ENCODE measurements at places on chromosomes 16 and 17.

DNA sequence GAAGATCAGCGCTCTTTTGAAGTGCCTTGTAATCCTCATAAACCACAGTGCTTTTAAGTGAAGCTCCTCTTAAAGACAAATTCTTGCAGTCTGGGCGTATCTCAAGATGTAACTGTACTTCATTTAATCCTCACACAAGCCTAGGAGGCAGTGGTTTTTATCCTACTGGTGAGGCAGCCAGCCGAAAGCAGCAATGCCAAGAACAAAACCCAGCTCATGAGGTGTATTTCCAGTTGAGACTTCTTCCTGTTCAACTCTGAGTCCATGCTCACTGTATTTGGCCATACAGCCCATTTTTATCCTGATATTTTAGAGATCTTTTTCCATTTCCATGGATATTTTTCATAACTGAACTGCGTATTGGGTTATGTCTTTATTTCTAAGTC lies 13.7 kb downstream of the CTRB2 start:
- DNase-seq: no peak

- DNase-seq: no peak
Observed at GRCh38 chr17:57516290-57517230, 228.5 kb downstream of the CCDC182 start.

GRCh38 chr17:39626171-39627046 lies at the start of gene PPP1R1B:
PPP1R1B (plus strand) TSS chr17:39626952; CDS start chr17:39627393, 441 bp downstream.
- no peak for DNase-seq

- no peak for DNase-seq
Observed at GRCh38 chr17:20191056-20191455, 181.9 kb downstream of the SPECC1 start.

DNA sequence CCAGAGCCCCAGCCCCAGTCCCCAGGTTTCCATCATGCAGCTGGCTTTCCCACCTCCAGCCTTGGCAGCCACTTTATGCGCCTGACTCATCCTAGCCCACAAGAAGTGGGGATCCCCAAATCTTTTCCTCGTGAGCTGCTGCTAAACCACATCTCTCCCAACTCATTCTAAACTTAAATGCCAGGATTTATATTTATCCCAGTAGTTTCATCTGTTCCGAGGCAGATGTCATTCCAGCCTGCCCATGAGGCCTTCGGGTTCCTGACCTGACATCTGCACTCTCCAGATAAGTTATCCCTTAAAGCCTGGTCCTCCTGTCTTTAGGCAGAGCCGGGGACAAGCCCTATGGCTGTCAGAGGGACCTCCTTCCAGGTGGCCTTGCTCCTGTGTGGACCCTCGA lies 16.6 kb downstream of the PLXDC1 start:
- DNase-seq: no peak

GRCh38 chr16:67667453-67667816 lies 821 bp downstream of the C16orf86 start:
- DNase-seq: no peak

- no peak for DNase-seq
Observed at GRCh38 chr16:89123001-89123830, 29.6 kb downstream of the ACSF3 start.

DNA sequence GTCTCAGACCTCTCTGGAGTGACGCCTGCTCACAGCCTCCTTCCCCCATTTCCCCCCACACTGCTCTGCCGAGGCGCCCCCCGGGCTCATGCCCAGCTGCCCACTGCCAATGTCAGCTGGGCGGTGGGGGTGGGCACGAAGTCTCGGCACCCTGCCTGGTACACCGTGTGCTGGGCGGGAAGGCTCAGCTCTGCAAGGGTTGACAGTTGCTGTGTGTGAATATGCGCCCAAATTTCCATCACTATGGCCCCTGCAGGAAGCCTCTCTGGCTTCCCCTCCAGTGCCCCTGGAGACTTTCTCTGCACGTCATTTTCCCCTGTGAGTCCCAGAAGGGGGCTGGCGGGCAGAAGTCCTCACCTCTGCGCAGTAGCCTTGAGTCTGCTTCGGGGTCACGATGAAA lies 11.6 kb upstream of the CAMKK1 start:
- DNase-seq: no peak

GRCh38 chr16:16863672-16864071 lies 484.7 kb downstream of the NPIPA7 start:
- no peak for DNase-seq

DNA sequence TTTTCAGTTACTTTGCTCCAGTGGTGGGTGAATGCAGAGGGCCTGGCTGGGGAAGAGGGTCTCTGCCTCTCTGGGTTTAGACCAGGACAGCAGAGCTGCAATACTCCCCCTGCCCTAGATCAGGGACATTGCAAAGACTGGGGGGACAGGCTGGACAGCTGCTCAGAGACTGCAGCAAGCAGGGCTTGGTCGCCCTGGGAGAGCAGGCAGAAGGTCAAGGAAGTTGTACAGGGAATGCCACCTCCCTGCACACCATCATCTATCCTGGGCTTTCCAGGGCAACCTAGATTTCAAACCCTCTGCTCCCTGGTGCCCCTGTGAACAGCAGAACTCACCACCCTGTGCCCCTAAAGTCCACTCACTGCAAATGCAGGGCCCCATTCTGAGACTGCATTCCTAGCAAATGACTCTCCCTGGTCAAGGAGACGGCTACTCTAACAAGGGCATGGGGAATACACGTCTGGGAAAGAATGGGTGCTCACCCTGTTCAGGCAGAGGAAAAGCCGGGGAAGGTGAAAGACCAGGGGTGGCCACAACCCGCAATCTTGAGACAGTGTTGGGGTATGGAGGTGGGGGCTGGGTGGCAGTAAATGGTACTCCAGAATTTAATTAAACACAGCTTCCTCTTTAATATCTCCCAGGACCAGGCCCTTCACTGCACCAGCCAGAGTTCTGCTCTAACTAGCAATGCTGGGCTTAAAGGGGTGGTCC lies 1.0 kb downstream of the KIFC3 start:
- no peak for DNase-seq

DNA sequence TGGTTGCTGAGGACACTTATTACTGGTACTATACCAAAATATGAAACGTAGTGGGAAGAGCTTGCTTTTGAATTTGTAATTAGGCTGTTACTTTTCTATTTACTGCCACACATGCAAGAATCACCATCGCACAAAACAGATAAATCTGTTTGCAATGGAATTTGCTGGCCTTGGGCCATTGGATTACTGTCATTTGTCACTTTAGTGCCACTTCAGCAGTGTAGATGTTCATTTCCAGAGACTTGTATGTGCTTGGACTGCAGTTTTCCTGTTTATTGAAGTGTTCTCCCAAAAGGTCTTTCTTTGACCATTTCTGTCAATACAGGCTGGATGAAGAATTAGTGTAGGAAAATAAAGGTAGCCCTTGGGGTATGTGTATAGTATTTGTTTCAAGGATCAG lies 4.5 kb downstream of the USP10 start:
- DNase-seq: no peak

GRCh38 chr17:29433541-29433940 lies 43.4 kb downstream of the TAOK1 start:
- DNase-seq: peak; percentile 7

GRCh38 chr17:8839410-8839935 lies 28.0 kb downstream of the PIK3R6 start:
- DNase-seq: no peak

DNA sequence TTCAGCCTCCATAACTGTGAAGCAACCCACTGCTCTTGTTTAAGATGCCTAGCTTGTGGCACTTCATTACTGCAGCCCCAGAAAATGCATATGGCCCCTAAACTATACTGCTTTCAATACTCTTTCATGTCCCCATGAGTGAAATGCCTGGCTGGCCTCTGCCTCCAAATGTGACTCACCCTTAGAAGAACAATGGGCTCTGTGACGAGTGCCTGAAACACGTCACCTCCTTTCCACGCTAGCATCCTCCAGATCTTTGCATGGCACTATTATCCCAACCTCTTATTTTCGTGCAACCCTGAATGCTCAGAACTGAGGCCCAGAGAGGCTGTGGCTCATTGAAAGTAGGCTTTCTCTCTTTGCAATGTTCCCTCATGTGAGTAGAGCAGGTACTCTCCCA lies 233.1 kb downstream of the CBLN1 start:
- no peak for DNase-seq

DNA sequence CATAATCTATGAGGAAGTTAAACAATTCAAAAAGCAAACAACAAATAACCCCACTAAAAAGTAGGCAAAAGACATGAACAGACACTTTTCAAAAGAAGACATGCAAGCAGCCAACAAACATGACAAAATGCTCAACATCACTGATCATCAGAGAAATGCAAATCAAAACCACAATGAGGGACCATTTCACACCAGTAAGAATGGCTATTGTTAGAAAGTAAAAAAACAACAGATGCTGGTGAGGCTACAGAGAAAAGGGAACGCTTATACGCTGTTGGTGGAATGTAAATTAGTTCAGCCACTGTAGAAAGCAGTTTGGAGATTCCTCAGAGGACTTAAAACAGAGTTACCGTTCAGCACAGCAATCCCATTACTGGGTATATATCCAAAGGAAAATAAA lies 24.4 kb downstream of the TNFRSF13B start:
- DNase-seq: no peak

- peak; percentile 86 for DNase-seq
Observed at GRCh38 chr17:61416540-61417363, 17.1 kb downstream of the TBX2 start.

DNA sequence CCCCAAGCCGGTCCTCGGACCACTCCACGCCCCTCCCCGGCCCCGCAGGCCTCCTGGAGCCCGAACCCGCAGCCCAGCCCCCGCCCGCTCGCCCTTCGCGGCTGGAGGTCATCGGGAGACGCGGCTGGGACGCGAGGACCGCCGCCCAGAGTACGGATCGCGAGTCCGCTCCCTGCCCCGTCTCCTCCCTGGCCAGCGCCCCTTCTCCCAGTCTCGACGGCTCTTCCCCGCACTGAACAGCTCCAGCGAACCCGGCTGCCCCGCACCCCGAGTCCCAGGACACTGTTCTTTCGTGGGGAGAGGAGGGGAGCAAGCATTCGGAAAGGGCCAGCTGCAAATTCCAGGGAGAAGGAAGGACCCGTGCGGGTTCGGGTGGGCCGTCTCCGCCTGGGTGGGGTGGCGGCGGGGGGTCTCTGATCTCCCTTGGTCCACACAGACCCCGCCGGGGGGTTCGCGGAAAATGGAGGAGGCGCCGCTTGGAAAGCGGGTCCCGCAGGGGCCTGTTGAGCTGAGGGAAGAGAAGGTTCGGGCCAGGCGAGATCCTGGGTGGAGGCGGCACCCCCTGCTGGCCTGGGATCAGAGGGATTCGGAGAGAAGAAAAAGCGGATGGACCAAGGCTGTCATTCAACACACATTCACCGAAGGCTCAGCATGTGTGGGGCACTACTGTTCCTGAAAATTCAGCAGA lies 632 bp upstream of the RTN4RL1 start:
- DNase-seq: peak; percentile 68

DNA sequence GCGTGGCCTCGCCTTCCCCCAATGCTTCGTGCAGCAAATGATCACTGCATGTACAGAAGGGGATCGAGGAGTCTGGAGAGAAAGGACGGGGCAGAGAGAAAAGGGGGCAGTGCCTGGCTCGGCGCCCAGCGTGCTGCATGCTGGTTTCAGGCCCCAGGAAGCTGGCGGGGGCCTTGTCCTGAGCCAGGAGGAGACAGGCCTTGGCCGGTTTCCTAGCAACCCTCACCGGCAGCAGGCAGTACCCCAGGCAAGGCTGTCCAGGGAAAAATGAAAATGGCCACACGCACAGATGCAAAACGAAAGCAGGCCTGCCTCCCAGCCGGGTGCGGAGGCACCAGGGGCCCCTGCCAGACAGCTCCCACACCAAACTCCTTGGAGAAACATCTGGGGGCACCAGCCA lies 126.3 kb downstream of the ZFHX3 start:
- no peak for DNase-seq

- DNase-seq: no peak
Observed at GRCh38 chr16:66084306-66084705, 282.2 kb upstream of the CDH5 start.

GRCh38 chr16:30766933-30767284 lies 4.8 kb downstream of the RNF40 start:
- DNase-seq: no peak

DNA sequence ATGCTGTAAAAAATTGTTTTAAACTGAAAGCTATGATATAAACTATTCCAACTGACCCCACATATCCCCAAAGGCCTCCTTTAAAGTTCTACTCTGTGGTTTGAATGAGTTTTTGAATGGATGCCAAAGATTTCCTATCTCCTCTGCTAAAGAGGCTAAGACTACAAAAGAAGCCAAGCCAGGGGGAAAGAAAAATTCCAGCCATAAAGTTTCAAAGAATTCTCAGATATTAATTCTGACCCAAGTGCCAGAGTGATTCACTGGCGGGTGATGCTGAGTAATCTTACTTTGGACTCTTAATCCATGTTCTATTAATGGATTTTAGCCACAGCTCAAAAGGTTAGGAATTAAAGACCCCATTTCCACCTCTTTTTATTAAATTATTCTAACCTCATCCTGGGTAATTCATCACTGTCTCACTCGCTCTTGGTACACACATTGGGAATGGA lies 60.7 kb downstream of the HS3ST3A1 start:
- DNase-seq: no peak

- DNase-seq: peak; percentile 83
Observed at GRCh38 chr17:80455336-80455710, 21.1 kb downstream of the NPTX1 start.

- DNase-seq: peak; percentile 51
Observed at GRCh38 chr17:6110088-6110487, 39.9 kb downstream of the WSCD1 start.

DNA sequence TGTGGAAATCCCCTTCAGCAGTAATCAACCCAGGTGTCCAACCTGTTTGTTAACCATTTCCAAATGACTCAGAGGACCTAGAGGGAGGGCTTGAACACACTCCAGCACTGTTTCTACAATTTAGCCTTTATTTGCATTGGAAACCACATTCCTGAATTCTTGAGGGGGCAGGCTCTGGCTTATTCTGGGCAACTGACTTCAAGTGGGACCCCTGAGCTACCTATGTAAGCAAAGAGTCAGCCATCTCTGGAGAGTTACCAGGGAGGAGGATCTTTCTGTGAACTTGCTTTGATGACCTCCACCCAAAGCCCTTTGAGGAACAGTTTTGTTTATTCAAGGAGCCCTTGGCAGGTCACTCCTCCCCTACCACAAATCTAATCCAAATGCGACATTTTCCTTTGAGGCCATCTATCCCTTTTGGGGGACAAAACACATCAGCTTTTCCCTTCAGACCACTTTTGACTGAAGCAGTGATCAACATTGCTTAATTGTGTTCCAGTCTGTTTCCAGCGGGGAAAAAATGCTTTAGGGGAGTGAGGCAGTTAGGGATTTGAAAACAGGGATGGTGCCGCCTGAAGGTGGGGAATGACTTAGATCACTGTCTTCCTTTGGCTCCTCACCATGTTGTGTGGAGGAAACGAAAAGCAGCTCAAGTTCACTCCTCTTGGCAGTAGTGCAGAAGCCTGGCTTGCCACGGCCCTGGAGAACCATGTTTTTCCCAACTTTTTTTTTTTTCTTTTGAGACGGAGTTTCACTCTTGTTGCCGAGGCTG lies 46.2 kb downstream of the TUBD1 start:
- peak; percentile 42 for DNase-seq
